ENCODE measurements at places on chromosomes 5 and 9. TPM values are rescaled to one million over a fixed set of nuclear protein-coding genes. Genes with fewer than 3 reads are reported as not detected.

DNA sequence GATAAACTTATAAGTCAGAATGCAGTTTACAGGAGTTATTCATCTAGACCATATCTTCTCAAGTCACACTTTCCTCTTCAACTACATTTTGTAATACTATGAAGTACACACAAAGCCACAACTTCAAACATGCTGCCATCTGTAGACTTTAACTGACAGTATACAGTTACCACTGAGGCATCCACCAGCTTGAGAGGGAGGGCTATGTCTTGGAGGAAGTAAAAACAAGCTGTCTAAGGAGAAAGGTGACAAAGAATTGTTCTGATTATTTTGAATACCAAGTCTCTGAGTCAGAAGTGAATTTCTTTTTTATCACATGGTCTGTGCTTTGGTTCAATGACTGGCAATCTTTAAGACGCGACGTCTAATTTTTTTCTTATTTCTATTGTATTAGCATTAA, 97.6 kb upstream of the CDH10 start:
- no peak for DNase-seq

GRCh38 chr5:41176952-41177351, 36.4 kb downstream of the C6 start:
- DNase-seq, result no peak

GRCh38 chr5:5350101-5350500, 72.4 kb upstream of the ICE1 start:
- DNase-seq, result no peak

GRCh38 chr9:22416692-22417060, 29.9 kb upstream of the DMRTA1 start:
- DNase-seq, result no peak

DNA sequence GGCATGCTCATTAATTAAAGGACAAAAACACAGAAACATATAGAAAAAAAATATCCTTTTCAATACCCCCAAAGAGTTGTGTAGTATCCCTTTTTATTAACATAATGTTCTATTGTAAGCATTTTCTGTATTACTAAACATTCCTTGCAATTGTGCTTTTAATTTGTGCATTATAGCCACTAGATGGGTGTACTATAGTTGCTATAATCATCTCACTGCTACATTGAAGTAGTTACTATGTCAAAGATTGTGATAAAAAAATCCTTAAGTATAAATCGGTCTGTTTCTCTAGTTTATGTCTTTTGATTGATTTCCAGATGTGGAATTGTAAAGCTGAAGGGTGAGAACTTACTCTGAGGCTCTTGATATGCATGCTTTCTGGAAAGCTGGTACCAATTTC, 21.4 kb downstream of the FREM1 start:
- DNase-seq, result no peak

- DNase-seq, result no peak
Measured at GRCh38 chr5:96655506-96655905, 6.7 kb upstream of the CAST start.

Gene ST6GALNAC6
- 17.7 TPM for total RNA-seq
